ENCODE measurements at places on chromosomes 6 and 20.
A peak's percentile ranks its signal among the peaks of the same experiment; 100 is the strongest.

GRCh38 chr6:42925248-42925857 is 3.9 kb upstream of the CNPY3 start:
- DNase-seq: no peak

DNA sequence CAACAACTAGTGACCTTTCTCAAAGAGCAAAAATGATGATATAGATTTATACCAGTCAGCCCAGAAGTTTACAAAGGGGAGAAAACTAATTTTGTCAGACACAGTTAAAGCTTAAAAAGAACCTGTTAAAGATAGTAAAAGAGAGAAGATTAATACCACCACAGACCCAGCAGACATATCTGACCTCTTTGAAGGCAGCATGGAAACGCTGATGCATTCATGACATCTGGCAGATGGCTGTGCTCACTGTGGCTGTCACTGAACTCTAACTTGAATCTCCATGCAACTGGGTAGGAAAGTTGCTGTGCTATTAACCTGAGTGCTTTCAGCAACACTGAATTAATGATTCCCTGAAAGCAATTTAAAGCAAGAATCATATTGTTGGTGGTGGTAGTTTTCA is 159.8 kb upstream of the PRDM1 start:
- no peak for DNase-seq

GRCh38 chr6:10854922-10855632 is 16.7 kb upstream of the MAK start:
- no peak for DNase-seq

DNA sequence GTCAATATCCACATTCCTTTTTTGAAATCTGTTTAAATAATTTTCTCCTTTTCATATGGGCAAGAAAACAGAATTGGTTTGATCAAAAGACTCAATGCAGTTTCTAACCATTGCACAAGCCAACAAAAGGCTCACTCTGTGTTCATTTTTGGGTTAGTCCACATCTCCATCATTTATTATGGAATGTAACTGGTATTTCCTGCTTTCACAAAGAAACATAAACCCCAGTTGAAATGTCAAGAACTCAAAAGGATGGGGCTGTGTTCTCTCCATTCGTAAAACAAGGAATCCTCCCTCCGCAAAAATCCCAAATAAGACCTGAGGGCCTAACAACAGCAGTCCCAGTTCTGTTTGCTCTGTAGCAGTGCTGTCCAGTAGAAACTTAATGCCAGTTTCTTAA is 420.9 kb downstream of the GJA1 start:
- no peak for DNase-seq

- no peak for DNase-seq
Observed at GRCh38 chr6:130696806-130697205, 130.4 kb upstream of the SMLR1 start.

DNA sequence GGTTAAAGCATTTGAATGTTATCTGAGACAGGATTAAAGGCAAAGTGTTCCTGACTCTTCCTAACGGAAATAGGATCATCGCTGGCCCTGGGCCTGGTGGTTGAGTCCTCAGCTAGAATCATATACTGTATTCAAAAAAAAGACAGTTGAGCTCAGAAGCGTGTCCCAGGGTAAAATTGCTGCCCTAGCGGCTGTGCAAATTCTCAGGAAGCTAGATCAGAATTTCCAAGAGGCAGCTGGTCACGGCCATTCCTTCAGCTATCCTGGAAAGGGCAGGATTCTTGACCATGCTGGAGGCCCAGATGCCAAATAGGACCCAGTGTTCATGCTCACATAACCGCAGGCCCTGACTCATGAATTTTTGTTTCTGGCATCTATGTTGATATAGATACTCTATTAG is 67.4 kb downstream of the STMND1 start:
- no peak for DNase-seq

- peak; percentile 79 for DNase-seq
Observed at GRCh38 chr6:41696788-41697187, 38.6 kb downstream of the TFEB start.

GRCh38 chr6:157198425-157199279 is 124.7 kb downstream of the TMEM242 start:
- DNase-seq: peak; percentile 71

DNA sequence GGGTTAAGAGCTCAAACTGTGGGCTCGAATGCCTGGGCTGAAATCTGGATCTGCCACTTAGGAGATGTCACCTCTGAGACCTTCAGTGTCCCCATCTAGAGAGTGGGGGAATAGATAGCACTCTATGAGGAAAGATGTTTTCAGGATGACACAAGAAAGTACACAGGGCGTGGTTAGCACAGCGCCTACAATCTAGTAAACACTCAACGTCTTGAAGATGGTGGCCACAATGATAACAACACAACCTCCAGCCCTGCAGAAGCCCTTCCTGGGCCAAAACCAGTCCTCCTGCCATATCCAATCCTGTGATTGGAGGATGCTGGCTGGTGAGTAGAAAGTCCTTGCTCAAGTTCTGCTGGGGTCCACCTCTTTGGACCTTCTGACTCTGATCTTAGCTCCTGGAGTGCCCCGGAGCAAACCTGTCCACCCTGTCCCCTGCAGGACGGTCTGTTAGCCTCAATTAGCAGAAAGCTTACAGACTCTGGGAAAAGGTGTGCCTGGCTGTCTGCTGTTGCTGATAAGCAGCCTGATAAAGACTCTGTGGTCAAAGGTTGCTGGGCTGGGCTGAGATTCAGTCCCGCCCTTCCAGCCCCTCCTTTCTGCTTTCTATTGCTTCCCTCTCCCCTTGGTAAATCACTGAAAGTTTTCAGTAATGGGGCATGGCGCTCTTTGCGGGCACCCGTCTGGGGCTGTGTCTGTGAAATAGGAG is 8.2 kb downstream of the EDN3 start:
- no peak for DNase-seq

DNA sequence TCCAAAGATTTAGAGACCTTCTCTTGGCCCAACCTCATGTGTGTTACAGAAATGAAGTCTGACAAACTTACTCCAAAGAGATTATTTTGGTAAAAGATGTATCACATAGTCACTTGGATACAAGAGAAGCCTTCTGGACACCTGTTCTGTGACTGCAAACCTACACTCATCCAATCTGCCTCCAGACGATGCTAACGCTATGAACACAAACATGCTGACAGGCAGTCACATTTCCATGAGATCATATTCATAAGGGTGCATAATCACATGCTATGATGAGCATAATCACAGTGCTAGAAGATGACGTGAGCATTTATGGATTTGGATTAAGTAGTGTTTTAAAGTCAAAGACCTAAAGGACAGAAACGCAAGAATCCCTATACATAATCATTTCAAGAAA is 340.2 kb downstream of the HACE1 start:
- DNase-seq: no peak

DNA sequence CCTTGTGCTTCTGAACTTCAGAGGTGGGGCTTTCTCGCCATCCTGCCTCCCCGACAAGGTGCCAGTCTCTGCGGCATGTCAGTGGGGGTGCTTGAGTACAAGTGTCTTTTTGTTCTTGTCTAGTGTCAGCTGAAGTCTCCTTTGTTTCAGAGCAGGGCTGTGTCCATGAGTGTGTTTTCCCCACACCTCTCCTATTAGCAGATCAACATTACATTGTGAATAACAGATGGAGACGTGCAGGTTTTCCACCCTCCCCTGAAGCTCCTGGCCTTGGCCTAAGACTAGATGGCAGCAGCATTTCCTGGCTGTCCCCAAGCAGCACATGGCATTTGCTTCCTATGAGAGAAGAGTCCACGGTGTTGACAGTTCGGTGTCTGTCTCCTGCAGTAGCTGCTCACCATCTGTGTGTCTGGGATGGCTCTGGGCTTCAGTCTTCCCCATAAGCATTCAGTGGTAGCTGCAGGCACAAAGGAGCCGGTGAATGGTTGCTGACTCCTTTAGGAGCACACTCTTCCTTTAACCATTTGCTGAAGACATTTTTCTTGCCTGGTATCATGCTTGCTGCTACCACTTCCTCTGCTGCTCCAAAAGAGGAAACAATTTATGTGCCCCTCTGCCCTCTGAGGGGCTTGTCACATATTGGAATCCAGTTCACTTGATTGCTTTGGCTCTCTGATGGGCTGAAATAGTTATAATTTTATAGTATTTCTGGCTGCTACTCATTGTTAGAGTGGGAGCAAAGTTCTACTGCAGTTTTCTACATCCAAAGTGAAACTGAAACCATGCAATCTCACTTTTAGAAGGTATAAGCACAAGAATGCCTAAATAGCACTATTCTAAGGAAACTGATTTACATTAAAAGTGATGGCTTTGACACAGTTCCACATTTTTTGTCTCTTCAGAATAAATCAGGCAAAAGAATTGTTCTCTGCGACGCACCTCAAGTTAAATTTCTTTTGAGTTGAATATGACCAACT is 913.0 kb downstream of the C6orf118 start:
- no peak for DNase-seq

DNA sequence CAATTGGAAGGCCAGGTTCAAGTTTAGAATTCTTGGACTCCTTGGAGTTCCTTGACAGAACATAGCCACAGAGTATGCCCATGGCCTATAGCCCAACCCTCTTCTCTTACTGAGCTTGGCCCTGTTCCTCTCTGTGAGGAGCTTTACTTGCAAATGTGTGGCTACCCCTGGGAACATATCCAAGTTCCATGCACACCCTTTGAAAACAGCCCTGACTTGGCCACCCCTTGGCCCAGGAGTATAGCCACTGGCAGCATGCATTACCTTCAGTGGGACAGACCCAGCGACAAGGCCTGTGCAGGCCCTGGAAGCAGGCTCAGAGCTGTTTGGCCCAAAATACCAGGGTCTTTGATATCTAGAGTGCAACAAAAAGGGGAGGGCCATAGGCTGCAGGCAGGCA is 19.5 kb upstream of the MAS1 start:
- DNase-seq: no peak

- no peak for DNase-seq
Observed at GRCh38 chr6:2543321-2543720, 207.4 kb downstream of the MYLK4 start.

- DNase-seq: no peak
Observed at GRCh38 chr6:494394-494793, 102.8 kb downstream of the IRF4 start.

GRCh38 chr6:70424291-70424690 is 11.0 kb downstream of the FAM135A start:
- DNase-seq: no peak

DNA sequence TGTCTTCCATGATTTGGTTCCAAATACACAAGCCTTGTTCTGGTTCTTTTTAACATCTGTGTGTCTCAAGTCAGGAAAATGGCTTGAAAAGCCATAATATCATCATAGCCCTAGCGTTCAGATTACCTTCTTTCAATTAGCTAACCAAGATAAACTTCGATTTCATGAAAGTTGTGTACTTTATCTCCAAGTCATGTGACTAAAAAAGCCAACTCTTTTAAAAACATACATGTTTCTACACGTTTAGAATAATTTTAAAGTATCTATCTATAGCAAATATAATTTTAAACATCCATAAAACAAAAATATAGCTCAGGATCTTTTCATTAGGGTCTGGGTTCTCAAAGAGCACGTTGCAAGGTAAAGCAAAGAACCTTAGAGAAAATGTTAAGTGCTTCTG is 261.1 kb downstream of the PRL start:
- no peak for DNase-seq

- no peak for DNase-seq
Observed at GRCh38 chr6:82363428-82364086, at the start of gene TPBG. Gene TPBG (plus strand): TSS chr6:82363817. CDS start chr6:82364962, 1,145 bp downstream.

GRCh38 chr6:85614780-85615179 is 21.1 kb upstream of the SNX14 start:
- DNase-seq: no peak

DNA sequence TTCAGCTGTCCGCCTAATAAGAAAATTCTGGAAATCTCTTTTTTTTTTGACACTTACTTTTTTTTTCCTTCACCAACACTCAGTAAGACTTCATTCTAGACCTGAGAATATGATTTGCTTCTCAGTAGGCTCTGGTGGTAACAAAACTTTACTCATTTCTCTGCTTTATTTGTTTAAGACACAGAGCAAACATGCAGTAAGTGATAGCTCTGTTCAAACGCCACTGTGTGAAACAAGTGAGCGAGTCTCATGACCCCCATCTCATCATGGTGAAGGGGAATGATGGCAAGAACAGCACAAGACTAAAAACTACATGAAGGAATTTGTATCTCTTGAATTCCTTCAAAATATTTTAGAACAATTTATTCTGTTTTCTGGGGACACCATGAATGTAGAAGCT is 541.6 kb upstream of the POU3F2 start:
- DNase-seq: no peak

DNA sequence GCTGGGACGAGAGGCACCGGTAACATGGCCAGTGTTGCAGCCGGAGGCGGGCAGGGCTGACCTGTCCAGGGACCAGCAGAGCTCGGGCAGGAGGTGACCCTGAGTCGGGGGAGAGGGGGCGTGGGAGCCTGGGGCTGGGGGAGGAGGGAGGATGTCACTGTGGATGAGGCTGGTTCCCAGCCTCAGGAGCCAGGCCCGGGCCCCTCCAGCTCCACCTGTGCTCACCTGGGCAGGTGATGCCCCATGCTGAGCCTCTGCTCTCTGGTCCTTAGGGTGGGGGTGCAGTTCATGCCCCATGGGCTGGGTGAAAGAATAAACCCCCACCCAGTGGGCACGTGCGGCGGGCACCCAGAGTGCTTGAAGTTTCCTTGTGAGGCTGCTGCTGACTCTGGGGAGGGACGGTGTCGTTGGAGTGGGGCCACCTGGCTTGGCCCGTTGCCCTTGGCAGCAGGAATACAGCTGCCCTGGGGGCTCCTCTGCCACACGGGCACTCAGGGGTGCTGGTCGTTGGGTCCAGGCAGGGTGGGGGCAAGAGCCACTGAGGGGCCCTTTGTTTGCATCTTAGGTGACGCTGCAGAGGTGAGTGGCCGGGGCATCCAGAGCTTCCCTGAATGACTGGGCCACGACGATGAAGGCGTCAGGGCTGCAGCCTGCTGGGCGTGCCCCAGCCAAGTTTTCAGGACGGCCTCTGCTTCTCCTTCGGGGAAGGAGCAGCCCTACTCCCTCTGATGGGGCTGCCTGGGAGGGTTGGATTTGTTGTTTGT is 24.7 kb upstream of the BHLHE23 start:
- DNase-seq: no peak

DNA sequence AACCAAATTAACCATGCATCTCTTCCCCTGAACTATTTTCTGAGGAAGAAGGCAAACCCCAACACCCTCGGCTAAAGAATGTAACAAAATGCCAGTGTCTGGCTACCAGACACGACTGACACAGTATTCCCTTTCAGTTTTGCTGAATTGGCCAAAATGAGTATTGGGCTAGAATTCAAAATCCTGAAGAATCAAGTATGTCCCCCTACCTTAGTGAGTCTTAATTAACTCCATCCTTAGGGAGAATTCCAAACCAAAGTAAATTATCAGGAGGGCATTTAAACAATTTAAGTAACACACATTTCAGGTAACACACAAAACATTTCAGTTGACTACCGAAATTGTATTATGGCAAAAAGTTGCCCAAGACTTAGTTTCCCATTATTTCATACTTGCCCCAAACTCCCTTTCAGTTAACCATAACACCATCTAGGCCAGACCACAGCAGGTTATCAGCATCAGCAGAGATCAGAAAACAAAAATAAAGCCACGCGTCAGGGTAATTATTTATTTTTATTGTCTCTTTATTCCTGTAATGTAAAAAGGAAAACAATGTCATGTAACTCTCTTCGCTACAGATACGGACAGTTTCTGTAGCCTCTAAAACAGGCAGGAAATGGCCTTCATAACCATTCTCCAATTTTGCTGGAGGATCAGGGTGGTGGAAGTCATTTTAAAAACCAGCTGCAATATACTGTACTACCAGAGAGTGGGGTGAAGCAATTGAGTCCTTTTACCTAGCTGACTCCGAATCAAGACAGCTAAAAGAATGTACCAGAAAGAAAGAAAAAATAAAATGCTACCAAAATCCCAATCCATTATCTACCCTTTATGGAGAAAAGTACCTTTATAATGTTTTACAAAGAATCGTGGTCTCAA is 1.9 kb downstream of the SNX5 start:
- DNase-seq: no peak

GRCh38 chr6:33014841-33015634 is 5.6 kb upstream of the HLA-DOA start:
- DNase-seq: peak; percentile 39
